ENCODE measurements at places on chromosomes 12 and 14.
A peak's percentile ranks its signal among the peaks of the same experiment; 100 is the strongest.

DNA sequence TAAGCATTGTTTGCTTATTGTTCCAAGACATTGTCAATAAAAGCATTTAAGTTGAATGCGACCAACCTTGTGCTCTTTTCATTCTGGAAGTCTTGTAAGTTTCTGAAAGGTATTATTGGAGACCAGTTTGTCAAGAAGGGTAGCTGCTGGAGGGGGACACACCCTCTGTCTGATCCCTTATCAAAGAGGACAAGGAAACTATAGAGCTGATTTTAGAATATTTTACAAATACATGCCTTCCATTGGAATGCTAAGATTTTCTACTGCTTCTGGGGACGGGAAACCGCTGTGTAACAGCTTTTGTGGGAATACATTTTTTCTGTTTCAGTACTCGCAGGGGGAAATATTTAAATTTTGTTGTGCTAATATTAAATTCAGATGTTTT lies 3.5 kb downstream of the FOS start:
- DNase-seq: no peak

GRCh38 chr12:133026996-133027395 lies 10.3 kb upstream of the ZNF84 start:
- no peak for DNase-seq

DNA sequence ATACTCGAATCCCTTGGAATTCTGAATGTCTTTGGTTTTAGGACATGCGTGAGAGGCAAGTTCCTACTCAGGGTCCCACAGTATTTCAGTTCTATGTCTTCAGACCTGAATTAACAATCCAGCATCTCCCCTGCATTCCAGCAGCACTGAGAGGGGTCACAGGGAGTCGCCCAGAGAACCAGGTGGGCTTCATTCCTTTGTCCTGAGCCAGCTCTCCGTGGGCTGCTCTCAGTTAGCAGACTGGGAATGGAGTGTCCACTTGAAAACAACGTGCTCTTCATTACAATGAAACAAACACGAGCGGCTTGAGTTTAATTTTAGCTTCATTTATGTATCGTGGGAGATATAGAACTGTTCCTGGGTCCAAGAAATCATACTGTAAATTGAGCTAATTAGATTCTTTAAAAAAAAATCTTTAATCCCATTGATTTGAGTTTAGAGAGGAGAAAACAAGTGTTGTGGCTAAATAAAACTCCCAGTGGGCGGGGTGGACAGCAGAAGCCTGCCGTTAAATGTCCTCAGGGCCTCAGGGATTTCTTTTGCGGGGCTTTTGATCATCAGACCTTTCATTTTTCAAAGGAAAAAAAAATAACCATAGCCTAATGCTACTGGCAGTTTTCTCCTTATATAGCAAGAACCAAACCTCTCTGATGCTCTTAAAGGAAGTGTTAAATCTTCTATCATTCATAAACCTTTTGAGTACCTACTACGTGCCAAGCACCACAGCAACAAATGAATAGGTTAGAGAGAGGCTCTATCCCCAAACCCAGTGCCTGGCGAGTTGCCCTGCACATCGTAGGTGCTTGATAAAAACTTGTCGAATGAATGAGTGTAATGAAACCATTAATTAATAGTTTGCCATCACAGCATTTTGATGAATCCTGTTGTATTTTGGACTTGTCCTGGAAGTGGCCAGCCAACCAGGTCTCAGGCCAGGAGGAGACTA lies 140.4 kb downstream of the CHST11 start:
- DNase-seq: no peak

- DNase-seq: no peak
Measured at GRCh38 chr14:37246427-37246829, 48.7 kb downstream of the MIPOL1 start.

- peak; percentile 80 for DNase-seq
Measured at GRCh38 chr14:64504310-64504896, at the start of gene ZBTB1. ZBTB1 (plus strand) TSS chr14:64504770; CDS start chr14:64521505, 16,735 bp downstream.

GRCh38 chr12:28866296-28866695 lies 282.8 kb upstream of the FAR2 start:
- DNase-seq: no peak

DNA sequence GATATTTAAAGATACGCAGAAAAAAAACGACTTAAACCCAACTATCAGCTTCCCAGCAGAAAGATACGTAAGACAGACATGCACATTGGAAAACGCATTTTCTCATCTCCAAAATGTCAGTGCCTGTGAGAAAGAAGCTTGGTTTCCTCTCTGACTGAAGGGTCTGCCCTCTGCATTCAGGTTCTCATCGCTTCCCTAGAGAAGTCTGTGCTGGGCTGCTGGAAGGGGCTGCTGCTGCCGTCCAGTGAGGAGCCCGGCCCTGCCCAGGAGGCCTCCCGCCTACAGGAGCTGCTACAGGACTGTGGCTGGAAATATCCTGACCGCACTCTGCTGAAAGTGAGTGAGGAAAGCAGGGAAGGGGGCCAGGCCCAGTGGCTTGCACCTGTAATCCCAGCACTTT lies 4.7 kb upstream of the PFDN5 start:
- DNase-seq: no peak

GRCh38 chr14:52355526-52355925 lies 41.4 kb downstream of the PTGER2 start:
- DNase-seq: no peak

- DNase-seq: peak; percentile 24
Measured at GRCh38 chr12:26651566-26652188, 181.3 kb downstream of the ITPR2 start.
